ENCODE measurements at places on chromosomes 4 and X.

GRCh38 chrX:31459361-31459760 lies 387.5 kb upstream of the FTHL17 start:
- DNase-seq, result no peak

DNA sequence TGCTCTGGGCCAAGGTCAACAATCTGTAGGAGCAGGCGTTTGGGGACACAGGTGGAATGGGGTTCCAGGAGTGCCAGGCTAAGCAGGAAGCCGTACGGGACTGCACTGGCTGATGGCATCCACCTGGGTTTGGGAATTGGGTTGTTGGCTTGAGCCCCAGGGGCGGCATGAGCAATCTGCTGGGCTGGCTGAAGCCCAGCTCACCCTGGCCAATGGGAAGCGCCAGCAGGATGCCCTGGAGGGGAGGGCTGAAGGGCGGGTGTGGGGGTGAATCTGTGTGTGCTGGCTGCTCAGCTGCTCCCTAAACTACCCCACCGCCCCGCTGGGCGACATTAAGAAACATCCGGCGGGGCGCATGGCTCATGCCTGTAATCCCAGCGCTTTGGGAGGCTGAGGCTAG lies 8.9 kb upstream of the RGS12 start:
- no peak for DNase-seq

DNA sequence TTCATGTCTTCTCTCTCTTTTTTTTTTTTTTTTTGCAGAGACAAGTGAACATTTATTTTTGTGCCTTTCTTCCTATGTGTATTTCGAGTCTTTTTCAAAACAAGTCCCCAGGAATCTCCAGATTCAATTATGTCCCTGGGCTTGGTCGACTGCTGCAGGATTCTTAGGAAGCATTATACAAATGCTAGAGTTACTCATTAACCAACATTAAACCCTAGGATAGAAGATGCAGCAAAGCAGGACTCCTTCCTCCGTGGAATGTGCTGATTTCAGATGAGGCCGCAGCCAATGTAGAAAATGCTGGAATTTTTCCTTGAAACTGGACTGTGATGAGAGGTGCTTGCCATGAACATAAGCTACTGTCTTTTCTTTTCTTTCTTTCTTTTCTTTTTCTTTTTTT lies 3.4 kb downstream of the ZNF81 start:
- no peak for DNase-seq

GRCh38 chrX:45404206-45404605 lies 203.5 kb upstream of the DIPK2B start:
- no peak for DNase-seq

- no peak for DNase-seq
These were observed 24.1 kb downstream of the GPM6A start for GRCh38 chr4:175787948-175788347.

GRCh38 chrX:156004256-156004655 lies 6.8 kb downstream of the IL9R start:
- DNase-seq, result no peak

DNA sequence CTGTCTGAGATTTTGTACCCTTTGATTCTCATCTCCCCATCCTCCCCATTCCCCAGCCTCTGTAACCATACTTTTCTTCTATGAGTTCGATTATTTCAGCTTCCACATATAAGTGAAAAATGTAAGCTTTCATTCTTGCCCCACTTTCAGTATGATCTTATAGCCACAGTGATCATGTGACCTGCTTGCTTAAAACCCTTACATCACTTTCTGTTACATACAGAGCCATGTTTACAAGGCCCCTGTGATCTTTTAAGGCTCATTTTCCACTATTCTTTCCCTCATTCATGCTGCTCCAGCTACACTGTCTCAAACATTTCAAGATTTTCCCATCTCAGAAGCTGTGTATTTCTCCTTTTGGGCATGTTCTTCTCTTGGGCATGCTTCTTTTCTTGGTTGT lies 147.7 kb downstream of the DCK start:
- DNase-seq, result no peak

DNA sequence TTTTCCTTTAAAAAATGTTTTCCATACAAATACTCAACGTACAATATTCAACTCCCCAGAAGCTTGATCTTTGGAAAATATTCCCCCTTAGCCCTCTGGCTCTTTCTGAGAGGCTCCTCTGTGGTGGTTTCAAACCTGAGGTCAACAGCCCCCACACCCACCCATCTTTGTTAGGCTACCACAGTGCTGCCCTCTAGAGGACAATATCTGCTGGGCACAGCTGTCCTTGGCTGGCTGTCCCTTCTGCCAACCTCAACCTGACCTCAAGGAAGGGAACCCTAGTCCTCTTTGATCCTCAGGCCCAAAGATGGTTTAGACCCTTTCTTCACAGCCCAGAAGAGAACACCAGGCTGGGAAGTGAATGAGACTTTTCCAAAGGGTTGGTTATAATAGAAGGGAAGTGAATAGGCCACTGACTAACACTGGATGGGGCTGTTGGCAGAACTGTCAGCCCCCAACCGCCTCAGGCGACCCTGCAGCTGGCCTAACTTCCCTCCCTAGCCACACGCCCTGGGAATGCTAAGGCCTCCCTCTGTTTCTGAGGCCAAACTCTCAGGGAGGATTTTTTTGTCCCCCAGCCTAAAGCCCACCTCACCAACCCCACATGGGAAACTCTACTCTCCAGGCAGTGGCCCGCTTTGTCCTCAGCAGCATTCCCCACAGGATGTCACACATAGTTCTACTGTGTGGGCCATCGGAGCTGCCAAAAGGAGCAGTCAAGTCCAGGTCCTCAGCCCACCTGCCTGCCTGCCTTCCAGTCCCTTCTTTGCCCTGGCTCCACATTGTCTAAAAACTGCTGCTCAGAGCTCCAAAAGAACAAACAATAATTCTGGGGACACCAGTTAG lies 34.3 kb downstream of the NYX start:
- DNase-seq, result no peak

DNA sequence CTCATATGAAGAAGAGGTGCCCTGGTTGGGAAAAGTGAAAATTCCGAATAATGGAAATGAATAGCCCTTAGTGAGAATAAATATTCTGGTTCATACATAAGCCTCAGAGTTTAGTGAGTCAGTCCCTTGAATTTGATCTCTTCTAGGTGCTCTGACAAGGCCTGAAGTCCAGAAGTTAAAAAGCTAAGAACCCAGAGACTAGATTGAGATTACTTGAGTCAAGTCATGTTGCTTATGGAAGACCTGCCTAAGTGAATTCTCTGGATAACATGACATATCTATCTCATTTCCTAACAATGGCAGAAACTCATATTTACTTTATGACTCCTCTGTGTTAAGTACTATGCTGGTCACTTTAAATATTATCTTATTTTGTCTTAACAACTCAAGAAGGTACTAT lies 10.5 kb upstream of the PRSS48 start:
- no peak for DNase-seq

DNA sequence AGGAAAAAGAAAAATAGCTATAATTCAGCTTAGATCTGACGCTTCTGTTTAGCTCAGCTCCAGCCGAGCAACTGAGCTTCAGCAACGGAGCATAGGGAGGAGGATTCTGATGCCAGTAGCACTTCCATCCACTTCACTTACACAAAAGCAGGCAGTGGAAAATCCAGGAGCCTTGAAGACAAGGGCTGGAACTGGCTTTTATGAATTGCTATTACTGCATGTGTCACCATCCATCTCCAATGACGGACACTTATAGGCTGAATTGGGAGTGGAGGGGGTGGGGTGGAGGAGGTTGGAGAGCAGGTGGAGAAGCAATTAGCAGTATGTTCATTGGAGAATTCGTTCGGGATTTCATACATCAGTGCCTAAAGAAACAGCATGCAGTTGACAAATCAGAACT lies 15.6 kb downstream of the ENOX2 start:
- no peak for DNase-seq

- DNase-seq, result no peak
These were observed 552 bp upstream of the AFF1 start for GRCh38 chr4:86934147-86934770.

GRCh38 chr4:153153339-153153871 lies 50.8 kb upstream of the TRIM2 start:
- peak; percentile 70 for DNase-seq

DNA sequence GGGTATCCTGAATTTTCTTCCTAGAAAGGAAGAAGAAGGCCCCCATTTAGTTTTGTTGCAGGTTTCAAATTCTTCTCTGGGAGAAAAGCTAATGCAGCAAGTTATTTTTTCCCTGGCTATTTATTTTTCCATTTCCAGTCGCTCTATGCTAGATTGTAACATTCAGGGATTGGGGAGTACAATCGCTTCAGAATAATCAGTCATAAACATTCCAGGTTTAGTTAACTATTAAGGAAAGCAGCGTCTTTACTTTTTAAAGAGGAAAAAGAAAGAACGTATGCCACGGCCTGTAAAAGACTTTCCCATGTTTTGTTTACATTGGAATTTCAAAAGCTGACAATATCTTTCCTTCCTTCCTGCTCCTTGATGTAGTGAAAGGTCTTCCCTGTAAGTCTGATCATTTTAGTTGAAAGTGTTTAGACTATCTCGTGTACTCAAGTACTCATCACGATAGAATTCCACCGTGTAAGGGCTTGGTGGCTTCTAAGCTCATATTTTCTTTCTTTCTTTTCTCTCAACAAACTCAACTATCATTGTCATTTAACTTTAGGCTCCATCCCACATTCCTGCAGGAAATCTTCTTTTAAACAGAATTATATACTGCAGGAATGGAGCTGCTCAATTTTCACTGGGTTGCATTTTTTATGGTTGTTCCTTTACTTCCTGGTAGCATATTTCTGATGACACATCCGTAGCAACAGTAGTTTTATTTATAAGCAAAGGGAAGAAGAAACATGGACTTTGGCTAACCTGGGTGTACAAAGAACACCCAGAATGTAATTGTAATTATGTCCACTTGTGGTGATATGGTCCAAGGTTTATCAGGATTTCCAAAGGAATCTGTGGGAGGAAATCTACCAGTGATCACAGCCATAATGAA lies 213.1 kb upstream of the FAT1 start:
- DNase-seq, result no peak

GRCh38 chrX:104707572-104707971 lies 141.6 kb downstream of the IL1RAPL2 start:
- no peak for DNase-seq

GRCh38 chr4:80678413-80678812 lies 342.9 kb downstream of the CFAP299 start:
- no peak for DNase-seq

DNA sequence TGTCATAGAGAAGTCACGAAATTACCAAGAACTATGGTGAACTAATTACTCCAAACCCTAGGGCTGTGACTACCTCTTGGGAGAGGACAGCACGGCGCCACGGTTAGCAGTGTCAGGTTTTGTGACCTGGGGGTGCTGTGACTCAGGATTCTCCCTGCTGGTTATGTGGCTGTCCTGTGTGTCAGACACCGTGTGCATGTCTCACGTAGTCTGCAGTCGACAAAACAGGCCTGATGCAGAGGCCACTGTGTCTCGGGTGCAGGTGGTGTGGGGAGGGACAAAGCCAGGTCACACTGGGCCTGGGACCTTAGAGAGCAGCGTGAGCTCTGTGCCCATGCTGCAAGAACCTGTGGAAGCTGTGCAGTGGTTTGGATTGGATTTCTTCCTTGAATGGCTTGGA lies 34.1 kb downstream of the TNIP2 start:
- no peak for DNase-seq

DNA sequence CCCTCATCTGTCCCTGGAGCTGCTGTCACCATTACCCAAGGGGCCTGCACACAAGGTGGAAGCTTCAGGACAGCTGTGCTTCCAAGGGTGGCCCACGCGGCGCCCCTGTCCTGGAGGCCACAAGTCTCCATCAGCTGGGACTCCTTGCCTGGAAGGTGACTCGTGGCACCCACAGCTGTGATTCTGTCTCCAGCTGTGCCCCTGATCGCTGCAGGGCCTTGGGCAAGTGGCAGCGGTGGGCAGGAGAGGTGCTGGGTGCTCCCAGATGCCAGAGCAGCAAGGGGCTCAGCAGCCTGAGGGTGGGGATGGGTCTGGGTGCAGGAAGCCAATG lies 9.0 kb upstream of the DUSP9 start:
- DNase-seq, result no peak

DNA sequence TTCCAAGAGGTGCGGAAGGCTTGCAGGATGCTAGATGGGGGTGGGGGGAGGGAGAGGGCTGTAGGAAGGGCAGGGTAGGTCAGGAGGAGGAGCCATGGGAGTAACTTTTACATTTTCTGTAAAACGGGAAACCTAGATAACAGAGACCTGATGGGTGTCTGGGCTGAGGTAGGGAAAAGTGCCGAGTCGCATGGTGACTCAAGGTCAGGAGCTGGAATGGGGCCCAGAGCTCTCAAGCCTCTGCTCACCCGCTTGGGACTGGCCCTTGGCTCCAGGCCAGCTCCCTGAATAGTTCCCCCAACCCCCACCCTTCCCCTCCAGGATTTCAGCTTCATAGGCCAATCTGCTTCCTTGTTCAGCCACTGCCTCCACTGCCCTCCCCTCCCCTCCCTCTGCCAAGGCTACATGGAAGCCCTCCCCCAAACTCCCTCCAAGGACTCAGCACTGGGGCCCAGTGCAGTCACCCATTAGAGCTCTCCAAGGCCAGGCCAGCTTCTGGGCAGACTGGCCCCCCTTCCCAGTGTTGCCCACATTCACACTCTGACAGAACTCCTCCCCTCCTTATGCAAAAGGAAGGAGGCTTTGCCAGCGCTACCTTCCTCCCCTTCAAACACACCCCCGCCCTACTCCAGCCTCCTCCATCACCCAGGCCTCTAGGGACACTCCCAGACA lies 43.6 kb downstream of the TSC22D3 start:
- no peak for DNase-seq

- DNase-seq, result no peak
These were observed 123.1 kb downstream of the AFF1 start for GRCh38 chr4:87057835-87058355.

- DNase-seq, result no peak
These were observed 6.8 kb upstream of the VSIG4 start for GRCh38 chrX:66046612-66047235.

GRCh38 chr4:54152846-54153600 lies 53.1 kb downstream of the GSX2 start:
- DNase-seq, result no peak

- no peak for DNase-seq
These were observed 23.3 kb downstream of the CAMK2D start for GRCh38 chr4:113738251-113738650.

DNA sequence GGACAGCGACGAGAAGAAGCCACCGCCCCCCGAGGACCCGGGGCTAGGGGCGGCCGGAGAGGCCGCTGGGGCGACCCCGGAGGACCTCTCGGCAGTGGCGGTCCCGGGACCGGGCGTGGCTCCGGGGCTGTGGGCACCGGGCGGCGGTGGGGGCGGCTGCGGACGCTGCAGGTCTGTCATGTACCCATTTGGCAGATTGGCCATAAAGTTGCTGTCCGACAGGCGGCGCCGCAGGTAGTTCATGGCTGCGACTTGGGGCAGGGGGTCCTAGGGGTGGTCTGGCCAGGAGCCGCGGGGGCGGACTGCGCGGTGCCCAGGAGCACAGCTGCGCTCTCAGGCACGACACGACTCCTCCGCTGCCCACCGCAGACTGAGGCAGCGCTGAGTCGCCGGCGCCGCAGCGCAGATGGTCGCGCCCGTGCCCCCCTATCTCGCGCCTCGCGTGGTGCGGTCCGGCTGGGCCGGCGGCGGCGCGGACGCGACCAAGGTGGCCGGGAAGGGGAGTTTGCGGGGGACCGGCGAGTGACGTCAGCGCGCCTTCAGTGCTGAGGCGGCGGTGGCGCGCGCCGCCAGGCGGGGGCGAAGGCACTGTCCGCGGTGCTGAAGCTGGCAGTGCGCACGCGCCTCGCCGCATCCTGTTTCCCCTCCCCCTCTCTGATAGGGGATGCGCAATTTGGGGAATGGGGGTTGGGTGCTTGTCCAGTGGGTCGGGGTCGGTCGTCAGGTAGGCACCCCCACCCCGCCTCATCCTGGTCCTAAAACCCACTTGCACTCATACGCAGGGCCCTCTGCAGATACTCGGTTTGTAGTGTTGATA lies at the start of gene SYN1:
TSS of gene SYN1 (minus strand) at position 372 of the 817 bp plus-strand sequence. CDS start at position 243, 129 bp downstream.
- DNase-seq, result peak; percentile 74

- no peak for DNase-seq
These were observed 40.0 kb upstream of the ANK2 start for GRCh38 chr4:113009461-113009860.
